ENCODE measurements at places on chromosomes 5 and 9.
A peak's percentile ranks its signal among the peaks of the same experiment; 100 is the strongest.

- no peak for DNase-seq
Observed at GRCh38 chr9:37339923-37340322, 82.6 kb upstream of the GRHPR start.

DNA sequence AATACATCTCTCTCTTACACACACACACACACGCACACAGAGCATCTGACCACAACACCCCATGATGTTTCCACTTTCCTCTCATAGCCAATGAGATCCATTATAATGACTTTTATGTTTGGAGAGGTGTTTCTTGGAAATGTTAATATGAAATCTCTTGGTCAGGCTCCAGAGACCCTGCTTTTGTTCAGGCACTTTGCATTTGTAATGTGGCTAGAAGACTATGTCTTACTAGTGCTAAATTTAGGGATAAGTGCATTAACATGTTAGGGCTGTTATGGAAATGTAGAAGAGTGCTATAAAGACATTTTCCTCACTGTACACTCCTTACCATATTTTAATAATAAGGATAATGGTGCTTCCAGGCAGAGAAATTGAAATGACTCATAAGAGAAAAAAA is 3.8 kb downstream of the CDH9 start:
- DNase-seq = no peak

- DNase-seq = no peak
Observed at GRCh38 chr9:95193480-95193879, 124.0 kb downstream of the FANCC start.

GRCh38 chr5:168961681-168962080 is 339.3 kb downstream of the SLIT3 start:
- no peak for DNase-seq

- DNase-seq = peak; percentile 15
Observed at GRCh38 chr5:4868140-4868735, 271.9 kb upstream of the ADAMTS16 start.

DNA sequence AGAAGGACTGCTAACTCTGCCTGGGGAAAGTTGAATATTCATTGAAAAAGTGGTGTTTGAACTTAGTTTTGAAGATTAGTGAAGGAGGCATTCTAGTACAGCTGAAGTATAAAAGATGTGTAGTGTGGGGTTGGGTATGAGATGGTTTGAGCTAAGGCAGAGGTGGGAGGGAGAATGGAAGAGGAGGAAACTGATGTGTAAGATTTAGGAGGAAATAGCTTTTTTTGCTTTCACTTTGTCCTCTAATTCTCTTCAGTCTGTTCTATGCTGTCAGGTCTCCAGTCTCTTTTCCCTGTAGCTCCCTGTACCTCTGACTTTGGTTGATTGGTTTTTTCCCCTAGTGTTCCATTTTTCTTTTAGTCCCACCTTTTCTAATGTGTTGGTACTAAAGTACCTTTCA is 9.0 kb downstream of the CREBRF start:
- no peak for DNase-seq

Measured in stimulated activated CD4-positive, alpha-beta T cell treated with anti-CD3 and anti-CD28 coated beads, Interleukin-1b, Interleukin-23, amount 100 ng/mL, for 4 hours (primary cell).